ENCODE measurements at places on chromosomes 2 and 18.
A peak's percentile ranks its signal among the peaks of the same experiment; 100 is the strongest.

DNA sequence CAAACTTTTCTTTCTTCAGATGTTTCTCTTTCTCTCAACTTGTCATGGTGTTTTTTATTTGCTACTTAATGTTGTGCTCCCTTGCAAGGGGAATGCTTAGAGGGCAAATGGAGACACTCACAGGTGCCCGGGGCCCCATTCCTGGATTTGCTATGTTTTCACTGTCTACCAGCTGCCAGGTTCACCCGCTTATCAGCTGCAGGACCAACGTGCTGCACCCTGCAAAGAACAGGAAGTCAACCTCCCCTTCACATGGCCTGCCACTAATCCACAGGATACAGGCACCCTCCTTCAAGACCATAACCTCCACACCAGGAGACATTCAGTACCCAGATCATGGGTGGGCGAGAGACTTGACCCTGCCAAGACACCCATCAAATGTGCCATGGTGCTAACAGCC lies 237.6 kb upstream of the STON1 start:
- no peak for DNase-seq

GRCh38 chr2:207233731-207234130 lies 68.0 kb upstream of the KLF7 start:
- DNase-seq: no peak

- DNase-seq: no peak
These were observed 40.5 kb downstream of the CROCC2 start for GRCh38 chr2:240946654-240947053.

DNA sequence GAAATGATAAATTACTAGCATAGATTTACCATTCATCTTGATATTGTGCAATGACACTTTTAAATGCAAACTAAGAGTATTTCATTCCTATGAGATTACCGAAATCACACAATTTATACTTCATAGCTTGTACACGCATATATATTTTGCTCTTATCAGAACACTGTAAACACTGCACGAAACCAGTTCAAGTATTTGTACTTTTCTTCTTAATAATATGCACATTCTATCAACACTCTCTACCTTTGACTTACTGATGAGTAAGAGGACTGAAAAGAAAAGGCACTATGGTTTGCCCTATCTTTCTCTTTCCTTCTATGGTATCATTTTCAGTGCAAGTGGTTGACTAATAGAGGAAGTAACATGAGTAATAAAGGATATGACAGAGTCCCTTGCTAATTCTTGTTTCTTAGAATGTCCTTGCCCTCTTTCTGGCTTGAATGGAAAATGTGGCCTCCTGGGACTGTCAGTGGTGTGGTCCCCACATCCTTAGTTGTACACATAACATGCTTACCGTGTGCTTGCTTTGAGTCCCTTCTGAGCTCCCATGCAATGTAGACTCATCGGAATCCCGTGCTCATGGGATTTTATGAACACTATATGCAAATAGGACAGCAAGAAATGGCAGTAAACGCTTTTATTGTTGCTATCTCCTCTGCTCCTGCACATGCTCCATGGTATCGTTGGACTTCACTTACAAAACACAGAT lies 363.5 kb upstream of the TNP1 start:
- no peak for DNase-seq

GRCh38 chr2:179981085-179981484 lies 26.0 kb downstream of the CWC22 start:
- DNase-seq: no peak

DNA sequence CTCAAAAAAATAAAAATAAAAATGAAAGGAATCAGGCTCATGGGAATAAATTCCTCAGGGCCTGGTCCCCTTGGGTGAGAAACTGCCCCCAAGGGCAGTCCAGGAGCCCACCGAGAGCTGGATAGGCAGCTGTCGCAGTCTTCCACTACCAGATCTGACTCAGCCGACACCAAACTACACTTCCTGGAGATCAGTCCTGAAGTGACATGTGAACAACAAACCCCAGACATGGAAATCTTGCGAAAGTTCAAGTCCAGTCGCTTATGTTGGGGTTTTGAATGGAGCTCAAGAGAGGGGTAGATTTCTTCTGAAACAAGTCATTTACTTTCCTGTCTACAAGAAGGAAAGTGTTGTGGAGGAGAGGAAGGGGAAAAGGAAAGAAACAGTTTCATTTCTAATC lies 12.9 kb downstream of the ADCY3 start:
- no peak for DNase-seq

DNA sequence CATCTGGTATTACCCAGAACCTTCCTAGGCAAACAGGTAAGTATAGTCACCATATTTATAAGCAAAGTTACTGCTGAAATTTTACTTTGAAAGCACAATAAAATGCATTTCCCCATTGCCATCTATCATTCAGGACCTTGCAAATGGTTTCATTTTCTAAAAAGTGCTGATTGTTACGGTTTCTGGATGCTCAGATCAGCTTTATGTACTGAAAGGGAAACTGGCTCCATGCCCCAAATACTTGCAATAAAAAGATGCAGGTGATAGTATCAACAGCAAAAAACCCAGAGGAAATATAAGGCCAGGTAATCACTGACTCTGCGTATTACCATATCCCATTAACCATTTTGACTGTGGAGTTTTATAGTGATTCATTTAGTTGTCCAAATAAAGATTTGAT lies 1150.7 kb upstream of the CRIM1 start:
- DNase-seq: no peak

GRCh38 chr2:10948606-10949230 lies 37.0 kb downstream of the KCNF1 start:
- no peak for DNase-seq

DNA sequence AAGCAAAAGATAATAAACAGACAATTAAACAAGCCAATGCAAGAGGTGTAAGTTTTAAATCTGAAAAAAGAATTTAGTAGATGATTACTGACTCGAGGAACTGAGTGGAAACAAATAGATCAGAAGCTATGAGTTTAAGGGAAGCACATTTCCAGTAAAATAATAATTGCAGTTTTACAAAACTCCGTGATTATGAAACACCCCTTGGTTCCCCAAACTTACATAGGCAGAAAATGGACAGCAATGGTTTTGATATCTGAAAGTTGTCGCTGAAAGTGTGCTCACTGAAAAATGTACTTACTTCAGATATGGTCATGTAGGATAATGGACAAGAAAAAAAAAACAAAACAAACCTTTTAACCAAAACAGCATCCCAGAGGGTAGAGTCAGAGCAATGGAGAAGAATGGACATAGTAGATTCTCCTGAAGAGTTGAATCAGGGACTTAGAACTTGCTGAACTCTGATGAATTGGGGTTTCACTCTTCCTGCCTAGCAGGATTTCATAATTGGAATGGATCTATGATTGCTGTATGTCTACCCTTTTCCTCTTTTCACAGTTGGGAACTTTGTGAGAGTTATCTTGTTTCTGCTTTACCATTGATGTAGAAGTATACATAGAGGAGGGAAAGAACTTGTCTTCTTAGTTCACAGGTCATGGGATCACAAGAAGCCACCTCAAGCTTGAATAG lies 305.6 kb upstream of the ZEB2 start:
- DNase-seq: no peak

GRCh38 chr2:190947711-190948251 lies 66.2 kb downstream of the STAT1 start:
- no peak for DNase-seq

- DNase-seq: no peak
These were observed 207.5 kb downstream of the SPP2 start for GRCh38 chr2:234257859-234258561.

- no peak for DNase-seq
These were observed 87.3 kb downstream of the ACAA2 start for GRCh38 chr18:49725809-49726674.

GRCh38 chr2:174341293-174341994 lies 6.7 kb downstream of the SP9 start:
- DNase-seq: peak; percentile 78

DNA sequence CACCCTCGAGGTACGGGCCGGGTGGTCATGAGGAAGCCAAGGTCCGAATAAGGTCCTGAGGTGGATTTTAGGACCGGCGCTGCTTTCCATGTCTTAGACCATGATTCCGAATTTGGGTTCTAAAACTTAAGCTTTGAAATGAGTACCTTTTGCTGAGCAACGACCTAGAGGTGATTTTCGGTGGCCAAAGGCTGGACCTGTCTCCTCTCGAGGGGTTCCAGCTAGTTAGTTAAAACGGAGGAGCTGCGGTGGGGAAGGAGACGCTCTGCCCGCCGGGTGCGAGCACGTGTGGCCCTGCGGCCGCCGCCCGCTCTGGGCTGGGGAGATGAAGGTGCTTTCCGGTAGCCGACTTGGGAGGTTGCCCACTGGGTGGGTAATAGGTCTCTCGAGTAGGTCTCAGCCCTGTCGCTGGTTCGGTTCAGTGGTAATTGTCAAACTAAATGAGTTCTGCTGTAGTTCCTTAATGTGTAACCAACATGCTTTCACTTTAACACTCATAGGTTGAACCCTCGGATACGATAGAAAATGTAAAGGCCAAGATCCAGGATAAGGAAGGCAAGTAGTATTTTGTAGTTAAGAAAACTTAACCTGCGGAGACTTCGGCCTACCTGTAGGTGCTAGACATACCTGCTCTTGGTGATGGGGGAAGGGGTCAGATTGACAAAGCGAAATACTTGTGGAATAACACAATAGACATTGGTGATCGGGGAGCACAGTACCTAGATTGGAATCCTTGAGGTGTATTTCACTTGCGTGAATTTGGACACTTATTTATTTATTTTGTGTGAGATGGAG lies 572 bp downstream of the RPS27A start:
- DNase-seq: no peak

DNA sequence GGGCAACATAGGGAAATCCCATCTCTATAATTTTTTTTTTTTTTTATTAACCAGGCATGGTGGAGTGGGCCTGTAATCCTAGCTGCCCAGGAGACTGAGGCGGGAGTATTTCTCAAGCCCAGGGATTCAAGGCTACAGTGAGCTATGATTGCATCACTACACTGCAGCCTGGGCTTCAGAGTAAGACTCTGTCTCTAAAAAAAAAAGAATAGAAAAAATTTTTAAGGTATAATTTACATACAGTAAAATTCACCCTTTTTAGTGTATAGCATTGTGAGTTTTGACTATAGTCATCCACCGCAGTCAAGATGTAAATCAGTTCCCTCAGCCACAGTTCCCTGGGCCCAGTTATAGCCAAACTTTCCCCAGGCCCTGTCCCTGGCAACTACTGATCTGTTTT lies 57.1 kb upstream of the MSH6 start:
- DNase-seq: no peak

Data from HAP-1 (cell line).